Naive thymus-derived CD4-positive, alpha-beta T cell (primary cell): ENCODE measurements at places on chromosomes 11 and 22.

DNA sequence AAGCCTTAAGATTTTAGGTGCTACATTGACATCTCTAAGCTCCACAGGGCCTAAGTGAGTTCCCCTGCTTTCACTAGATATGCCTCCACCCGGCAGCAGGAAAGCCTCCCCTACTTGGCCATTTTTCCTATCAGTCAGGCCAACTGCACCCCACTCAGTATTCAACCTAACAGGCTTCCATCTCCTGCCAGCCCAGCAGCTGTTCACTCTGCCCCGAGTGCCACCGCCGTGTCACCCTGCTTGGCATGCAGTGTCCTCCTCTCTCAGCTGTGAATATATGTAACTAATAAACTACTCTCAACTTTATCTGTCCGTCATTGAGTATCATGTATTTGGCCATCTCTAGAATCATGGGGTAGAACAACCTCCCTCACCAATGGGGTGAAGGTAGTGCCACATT lies 9.0 kb upstream of the OR6M1 start:
- DNase-seq, result no peak

DNA sequence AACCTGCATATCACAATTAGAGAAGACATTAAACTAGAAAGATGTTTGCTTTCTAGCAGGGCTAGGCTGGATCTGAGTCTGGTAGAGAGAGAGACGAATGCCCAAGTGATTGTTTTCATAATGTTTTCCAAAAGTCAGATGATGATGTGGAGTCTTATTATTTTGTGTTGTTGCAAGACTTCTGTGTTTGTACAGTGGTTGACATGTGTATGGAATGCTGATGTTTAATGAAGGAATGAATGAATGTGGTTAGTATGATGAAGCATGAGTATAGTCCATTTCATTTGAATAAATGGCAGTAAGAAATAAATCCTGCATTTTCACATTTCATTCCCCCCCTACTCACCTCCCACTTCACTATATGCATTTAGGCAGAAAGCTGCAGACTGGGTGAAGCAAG lies 69.6 kb downstream of the PPP2R1B start:
- DNase-seq, result no peak

GRCh38 chr11:121536126-121536525 lies 83.4 kb upstream of the SORL1-AS1 start:
- no peak for DNase-seq

- DNase-seq, result no peak
These were observed 26.8 kb downstream of the TNRC6B start for GRCh38 chr22:40204321-40205116.

- no peak for DNase-seq
These were observed 53.0 kb downstream of the MACROD1 start for GRCh38 chr11:64112771-64113461.

- DNase-seq, result no peak
These were observed 35.5 kb upstream of the VWA5A start for GRCh38 chr11:124079631-124080326.

- DNase-seq, result no peak
These were observed 11.9 kb upstream of the PARVB start for GRCh38 chr22:44012162-44012561.

DNA sequence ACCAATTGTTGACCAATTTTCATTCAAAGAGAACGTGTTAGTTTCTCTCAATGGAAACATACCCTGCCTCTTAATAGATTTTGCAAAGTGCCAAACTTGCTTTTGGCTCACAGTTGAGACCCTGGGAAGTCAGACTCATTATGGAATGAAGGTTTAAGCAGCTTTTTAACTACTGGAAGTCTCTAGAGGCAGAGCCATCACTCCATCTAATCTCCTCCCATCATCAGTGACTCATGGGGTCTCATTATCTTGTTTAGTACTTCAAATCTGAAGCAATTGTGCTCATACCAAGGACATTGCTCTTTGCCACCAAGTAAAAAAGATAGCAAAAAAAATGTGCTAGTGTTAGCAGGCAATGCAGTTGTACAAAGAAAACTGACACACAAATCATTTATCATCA lies 537.1 kb upstream of the LRRC4C start:
- no peak for DNase-seq

DNA sequence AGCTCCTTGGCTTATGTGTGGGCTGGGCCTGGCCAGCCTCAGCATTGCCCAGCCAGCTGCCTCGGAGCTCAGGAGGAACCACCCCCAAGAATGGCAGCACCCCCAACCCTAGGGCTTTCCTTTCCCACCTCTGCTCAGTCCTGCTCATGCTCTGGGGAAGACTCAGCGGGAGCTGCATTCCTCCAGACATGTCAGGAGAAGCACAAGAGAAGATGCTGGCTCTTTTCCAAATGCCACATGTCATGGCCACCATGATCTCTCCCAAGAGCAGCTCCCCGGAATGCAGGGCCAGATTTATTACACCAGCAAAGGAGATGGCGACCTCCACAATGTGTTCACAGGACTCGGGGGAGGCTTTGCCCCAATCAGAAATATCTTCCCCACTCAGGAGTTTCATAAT lies 143.7 kb downstream of the PKNOX2 start:
- DNase-seq, result no peak

DNA sequence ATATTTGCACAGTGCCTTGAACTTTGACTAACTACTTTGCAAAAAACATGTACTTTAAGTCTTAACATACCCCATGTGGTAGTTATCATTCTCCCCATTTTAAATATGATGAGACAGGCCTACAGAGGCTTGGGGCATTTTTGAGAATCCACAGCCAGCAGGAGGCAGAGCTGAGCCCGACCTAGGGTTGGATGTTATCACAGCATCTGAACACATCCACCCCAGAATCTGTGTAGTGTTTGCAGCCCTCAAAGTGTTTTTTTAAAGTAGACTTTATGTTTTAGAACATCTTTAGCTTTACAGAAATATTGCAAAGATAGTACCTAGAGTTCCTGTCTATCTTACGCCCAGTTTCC lies 17.6 kb downstream of the OTOG start:
- no peak for DNase-seq

GRCh38 chr22:46471901-46472721 lies 65.3 kb downstream of the CELSR1 start:
- DNase-seq, result no peak

GRCh38 chr22:39212721-39213376 lies 31.9 kb downstream of the PDGFB start:
- DNase-seq, result no peak

DNA sequence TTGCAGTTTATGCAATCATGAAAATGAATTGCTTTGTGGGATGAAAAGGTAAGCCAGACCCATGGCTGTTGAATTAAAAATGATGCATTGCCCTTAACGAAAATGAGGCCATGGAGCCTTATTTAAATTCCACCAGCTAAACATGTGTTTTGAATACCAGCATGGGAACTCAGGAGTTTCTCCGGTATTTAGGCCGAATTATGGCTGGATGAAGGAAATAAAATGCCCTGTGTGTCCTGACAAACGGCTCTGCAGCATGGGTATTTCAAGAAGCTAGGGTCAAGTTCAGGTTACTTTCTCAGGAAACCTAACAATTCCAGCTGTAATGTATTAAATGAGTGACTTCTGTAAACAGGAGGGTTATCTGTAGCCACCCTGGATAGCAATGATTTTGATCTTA lies 38.3 kb downstream of the AMOTL1 start:
- no peak for DNase-seq

- no peak for DNase-seq
These were observed 47.3 kb downstream of the QSER1 start for GRCh38 chr11:32939866-32940265.

- DNase-seq, result no peak
These were observed 30.9 kb downstream of the LMO2 start for GRCh38 chr11:33860926-33861325.

DNA sequence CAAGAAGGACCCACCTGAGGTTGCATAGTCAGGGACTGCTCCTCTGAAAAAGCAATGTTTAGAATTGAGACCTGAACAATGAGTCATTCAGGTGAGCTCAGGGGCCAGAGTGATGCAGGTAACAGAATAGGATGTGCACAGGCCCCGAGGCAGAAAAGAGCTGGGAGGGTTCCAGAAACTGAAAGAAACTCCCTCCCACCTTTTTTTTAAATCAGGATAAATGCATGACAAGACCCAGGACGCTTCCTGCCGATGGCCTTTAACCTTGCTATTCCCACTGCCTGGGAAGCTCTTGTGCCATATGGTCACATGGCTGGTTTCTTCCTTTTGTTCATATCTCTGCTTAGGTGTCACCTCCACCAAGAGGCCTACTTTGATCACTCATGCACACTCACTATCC lies 214.2 kb upstream of the ZBED5 start:
- DNase-seq, result no peak

- DNase-seq, result no peak
These were observed 12.5 kb downstream of the ATXN10 start for GRCh38 chr22:45684169-45684568.

GRCh38 chr22:43666457-43666856 lies 145.6 kb downstream of the EFCAB6 start:
- DNase-seq, result no peak

- DNase-seq, result no peak
These were observed 7.9 kb downstream of the TIGD3 start for GRCh38 chr11:65362320-65362931.

DNA sequence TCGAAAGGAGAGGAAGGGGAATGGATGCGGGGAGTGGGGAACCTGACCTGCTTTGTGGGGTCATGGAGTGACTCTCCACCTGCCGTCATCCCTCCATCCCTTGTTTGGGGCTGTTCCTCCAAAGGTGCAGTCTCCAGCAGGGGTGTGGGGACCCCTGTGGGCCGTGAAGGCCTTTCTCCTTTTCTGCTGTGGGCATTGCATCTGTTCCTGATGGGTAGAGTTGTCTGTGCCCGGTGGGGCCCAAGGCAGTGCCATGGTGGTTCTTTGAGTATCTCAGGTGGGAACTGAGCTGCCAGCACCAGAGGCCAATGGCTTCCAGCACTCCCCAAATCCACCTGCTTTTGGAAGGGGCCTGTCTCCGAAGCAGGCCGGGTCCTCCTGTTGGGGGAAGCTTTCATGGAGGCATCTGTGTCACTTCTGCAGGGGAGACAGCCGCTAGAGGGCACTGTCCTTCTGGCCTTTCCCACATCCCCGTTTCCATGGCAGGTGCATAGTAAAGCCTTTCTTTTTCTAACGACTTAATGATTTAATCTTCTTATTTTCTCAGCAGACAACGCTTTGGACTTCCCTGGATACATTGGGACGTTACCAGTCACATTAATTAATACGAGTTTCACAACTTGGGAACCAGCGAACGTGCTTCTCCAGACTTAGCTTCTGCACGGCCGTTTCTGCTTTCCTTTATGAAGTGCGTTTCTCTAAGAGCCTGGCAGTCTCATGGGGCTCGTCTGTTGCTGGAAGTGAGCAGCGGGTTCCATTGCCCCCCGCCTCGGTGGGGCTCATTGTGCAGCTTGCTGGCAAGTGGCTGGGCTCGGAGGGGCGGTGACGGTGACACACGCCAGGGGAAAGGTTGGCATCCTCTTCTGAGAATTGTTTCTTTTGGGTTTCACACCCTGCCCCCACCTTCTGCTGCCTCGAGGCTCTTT lies 57.1 kb downstream of the PARVB start:
- DNase-seq, result peak; percentile 52

GRCh38 chr11:33930317-33931021 lies 38.6 kb upstream of the LMO2 start:
- DNase-seq, result no peak

DNA sequence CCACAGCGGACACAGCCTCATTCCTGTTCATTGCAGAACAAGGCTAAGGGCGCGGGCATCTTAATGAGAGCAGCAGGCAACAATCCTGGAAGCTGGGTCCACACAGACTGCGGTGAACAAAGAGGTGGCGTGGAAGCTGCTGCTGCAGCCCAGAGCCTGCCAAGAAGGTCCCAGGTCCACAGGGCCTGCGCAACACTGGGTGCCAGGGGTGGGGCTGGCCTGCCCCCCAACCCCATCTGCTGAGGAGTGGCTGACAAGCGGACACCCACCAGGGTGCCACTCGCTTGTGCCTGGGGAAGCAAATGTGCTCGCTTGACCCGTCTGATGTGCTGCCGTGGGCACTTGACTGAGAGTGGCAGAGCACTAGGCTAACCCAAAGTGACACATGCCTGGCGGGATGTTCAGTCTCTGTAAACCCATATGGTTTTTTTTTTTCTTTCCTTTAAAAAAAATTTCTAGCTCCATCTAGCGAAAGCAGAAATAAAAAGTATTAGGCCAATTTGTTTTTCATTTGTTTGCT lies 83.2 kb upstream of the PITPNB start:
- no peak for DNase-seq

GRCh38 chr11:91810871-91811270 lies 413.7 kb upstream of the FAT3 start:
- no peak for DNase-seq

DNA sequence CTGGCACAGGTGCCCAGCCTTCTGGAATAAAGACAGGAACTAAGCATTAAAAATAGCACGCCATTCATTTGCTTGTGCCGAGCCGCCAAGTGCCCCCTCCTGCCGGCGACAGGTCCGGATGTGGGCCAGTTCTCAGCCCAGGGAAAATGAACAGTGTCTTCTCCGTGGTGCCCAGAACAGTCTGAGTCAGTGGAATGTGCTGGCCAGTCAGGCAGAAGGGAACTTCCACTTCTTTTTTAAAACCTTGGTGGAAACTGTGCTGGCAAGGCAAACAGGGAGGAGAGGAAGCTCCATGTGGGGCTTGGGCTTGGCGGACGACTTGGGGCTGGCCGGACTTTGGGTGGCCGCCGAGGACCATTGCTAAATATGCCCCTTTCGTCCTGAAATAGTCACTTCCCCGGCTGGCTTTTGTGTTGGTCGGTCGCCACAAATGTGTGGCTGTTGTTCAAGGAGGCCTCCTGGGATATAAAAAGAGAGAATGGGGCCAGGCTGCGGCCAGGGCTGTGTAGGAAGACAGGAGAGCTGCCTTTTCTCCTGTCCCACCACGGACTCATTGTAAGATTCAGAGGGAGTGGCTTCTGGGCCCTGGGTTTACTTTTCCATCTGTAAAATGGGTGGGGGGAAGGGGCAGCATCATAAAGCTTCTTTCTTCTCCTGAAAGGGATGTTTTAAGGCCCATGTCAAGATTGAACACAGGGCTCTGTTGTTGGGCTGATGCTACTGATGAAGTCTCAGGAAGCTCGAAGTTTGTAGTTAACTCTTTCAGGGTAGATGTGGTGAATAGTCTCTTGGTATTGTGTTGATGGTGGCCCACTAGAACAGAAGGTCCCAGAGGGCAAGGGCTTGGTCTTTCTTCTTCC lies 101.0 kb downstream of the PTPRJ start:
- no peak for DNase-seq
